Esophagus squamous epithelium (tissue), 5 donors: ENCODE measurements at places on chromosomes 6 and 20.

GRCh38 chr20:47863315-47863965 is 78.2 kb upstream of the SULF2 start:
- no peak for DNase-seq

- DNase-seq: no peak
Observed at GRCh38 chr6:38177882-38178583, 358.5 kb downstream of the ZFAND3 start.

GRCh38 chr6:41156001-41156400 is 1.9 kb upstream of the TREML1 start:
- no peak for DNase-seq

- DNase-seq: no peak
Observed at GRCh38 chr6:8939615-8940014, 504.3 kb upstream of the SLC35B3 start.

DNA sequence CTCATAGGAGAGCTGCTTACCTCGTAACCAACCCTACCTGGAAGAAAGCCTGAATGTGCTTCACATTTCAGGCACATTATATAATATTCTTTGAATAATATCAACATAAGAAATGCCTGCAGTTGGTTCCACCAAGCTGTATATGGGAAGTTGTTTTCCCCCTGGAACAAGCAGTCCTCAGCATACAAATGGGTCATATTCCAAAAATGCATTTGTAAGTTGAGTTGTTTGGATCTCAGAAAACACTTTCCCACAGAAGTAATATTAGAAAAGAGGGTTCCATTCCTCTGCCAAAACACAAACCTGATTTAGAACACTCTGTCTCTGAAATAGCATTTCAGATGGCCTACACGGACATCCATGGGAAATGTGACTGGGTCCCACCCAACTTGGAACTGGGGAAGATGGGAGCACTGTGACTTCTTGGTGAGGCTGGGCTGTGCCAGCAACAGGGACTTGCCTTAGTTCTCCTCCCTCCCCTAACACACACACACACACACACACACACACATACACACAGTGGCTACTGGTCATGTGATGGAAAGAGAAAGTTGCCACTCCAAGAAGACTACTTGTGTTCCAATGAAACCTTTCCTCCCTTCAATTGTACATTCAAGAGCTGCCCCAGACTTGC is 11.4 kb upstream of the RCAN2 start:
- DNase-seq: no peak

- DNase-seq: no peak
Observed at GRCh38 chr20:34582911-34583310, 24.4 kb downstream of the MAP1LC3A start.

GRCh38 chr6:135438907-135439535 is 58.5 kb downstream of the AHI1 start:
- no peak for DNase-seq

- DNase-seq: no peak
Observed at GRCh38 chr6:33915134-33915533, 111.3 kb upstream of the MLN start.

- DNase-seq: no peak
Observed at GRCh38 chr6:20403766-20404640, 2.3 kb downstream of the E2F3 start.

- no peak for DNase-seq
Observed at GRCh38 chr6:168582571-168582981, 141.6 kb downstream of the SMOC2 start.

- no peak for DNase-seq
Observed at GRCh38 chr20:19351542-19351941, 139.1 kb downstream of the SLC24A3 start.

DNA sequence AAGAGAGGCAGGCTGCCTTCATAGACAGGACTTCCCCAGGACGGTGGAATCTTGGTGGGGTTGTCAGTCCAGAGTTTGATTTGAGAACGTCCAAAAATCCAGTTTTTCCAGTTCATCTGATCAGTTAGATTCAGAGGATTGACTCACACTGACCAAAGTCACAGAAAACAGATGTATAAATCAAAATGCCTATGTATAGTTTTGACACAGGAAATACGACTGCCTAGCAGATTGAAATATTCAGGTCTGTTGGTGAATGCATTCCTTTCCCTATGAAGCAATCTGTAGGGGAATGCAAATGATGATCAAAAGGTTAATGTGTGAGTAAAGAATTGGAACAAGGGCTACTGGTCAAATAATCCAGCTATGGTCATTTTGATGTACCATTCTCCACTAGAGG is 29.7 kb upstream of the GFOD1 start:
- no peak for DNase-seq

DNA sequence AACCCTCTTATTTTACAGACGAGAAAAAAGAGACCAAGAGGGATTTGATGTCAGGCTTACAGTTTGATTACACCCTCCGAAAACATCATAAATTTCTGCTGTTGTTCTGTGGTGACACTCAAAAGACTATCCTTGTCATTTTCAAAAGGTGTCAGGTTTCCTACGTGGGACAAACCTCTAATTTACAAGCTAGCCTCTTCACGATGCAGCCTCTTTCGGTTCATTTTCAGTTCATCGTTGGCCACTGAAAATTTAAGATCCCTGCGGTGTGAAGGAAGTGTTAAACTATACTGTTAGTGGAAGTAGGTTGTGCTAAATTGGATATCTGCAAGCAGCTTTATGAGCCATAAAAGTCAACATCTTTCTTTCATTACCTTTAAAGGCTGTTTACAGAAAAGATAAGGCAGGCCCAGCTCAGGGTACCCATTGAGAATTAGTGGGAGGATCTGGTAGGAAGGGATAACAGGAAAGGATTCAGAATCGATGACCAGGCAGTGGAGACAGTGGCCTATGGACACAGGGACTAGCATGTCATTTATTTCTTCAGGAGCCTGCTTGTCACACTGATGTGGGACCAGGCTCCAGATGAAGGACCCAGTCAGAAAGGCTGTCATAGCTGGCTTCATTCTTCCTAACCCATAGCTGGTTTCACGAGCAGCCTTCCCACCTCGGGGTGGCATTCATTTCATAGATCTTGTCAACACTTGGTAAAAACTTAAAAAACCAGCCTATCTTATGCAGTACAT is 329.1 kb upstream of the SOX4 start:
- DNase-seq: no peak

- DNase-seq: no peak
Observed at GRCh38 chr6:123901436-123901835, 97.8 kb downstream of the NKAIN2 start.

- no peak for DNase-seq
Observed at GRCh38 chr20:4384961-4385360, 336.7 kb upstream of the PRND start.

DNA sequence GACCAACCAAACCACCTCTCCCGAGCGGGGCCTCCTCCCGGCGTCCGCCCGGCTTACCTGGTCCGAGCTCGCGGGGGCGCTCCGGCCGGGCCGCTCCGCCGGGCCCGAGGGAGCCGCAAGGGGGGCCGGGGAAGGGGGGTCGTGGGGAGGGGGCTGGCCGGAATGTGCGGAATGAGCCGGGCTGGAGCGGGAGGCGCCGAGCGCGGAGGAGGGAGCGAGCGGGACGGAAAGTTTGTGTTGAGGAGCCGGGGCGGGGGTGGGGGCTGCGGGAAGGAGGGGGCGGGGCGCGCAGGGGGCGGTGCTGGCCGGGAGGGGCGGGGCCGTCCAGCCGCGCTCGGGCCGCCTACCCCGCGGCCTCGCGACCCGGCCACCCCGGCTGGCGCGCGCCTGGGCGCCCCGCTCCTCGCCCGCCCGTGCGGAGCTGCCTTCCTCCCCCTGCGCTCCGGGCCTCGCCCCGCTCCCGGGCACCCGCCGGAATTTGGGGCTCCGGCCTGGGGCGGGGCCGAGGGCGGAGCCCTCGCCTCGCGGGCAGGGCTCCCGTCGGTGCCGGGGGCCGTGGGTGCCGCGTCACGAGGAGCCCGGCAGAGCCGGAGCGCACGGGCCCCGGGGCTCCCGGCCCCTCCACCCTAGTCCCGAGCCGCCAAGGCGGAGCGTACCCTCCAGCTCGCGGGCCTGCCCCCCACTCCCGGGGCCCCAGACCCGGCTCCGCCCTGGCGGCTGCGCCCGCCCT is at the start of gene TEAD3:
Gene TEAD3 (minus strand): TSS at position 239 of the 730 bp plus-strand sequence.
- DNase-seq: no peak

DNA sequence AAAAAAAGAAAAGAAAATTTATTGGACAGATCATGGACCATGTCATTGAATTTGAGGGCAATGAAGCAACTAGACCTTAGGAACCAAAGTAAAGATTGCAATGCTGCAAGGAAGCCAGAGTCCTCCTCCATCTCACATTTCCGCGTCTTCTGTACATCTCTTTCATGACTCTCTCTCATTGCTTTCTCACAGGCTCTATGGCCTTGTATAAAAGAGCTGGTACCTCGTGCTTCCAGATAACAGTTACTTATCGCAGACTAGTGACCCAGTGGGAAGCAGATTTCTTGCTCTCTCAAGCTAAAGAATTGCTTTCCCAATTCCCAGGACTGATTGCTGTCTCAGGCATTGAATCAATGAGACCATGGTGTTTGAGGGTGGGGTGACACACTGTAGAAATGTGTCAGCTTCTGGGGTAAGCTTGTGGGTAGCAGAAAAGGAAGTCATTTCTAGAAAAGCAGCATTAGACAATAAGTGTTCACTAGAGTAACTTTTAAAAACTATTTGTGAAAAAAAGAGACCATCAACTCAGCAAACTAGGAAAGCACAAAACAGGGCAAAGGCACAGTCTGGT is 635.3 kb downstream of the UTRN start:
- DNase-seq: no peak

DNA sequence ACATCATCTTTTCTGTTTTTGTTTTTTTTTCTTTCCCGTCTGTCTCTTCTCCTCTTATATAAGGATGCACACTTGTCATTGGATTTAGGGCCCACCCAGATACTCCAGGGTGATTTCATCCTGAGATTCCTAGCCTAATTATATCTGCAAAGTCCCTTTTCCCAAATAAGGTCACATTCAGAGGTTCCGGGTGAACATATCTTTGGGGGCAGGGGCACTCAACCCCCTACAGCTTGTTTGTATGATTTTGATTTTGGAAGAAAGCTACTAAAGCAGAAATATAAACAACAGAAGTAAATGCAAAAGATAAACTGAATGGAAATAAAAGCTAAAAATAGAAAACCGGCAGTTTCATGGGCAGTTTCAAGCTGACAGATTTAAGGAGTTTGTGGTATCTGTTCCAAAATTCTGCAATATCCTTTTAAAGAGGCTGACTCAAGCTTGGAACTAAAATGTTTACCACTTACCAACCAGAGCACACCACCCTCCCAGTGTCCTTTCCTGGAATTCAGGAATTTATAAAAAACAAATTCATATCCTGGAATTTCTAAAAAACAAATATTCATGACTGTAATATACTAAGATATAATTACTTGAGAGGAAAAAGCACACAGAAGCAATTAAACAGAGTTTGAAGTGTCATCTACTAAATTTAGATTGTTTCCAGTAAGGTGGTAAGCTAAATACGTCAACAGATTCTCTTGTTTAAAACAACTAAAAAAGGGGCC is 100.0 kb upstream of the CARMIL1 start:
- DNase-seq: no peak

GRCh38 chr6:169277619-169278018 is 24.0 kb upstream of the THBS2 start:
- DNase-seq: no peak

DNA sequence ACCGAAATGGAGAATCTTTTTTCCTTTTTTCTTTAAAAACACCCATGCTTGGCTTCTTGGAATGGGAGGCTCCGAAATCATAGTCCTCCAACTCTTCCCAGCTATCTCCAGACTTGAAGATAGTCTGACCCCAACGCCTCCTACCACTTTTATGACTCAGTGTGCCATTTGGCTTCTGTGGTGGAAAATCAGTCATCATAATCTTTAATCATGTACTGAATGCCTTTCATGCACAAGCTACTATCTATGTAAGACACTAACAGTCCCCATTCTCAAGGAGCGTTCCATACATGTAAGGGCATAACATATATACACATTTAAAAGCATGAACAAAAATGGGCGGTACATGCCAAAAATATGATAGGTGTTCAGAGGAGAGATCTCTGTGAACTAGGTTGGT is 44.1 kb downstream of the TMEM14B start:
- DNase-seq: no peak

DNA sequence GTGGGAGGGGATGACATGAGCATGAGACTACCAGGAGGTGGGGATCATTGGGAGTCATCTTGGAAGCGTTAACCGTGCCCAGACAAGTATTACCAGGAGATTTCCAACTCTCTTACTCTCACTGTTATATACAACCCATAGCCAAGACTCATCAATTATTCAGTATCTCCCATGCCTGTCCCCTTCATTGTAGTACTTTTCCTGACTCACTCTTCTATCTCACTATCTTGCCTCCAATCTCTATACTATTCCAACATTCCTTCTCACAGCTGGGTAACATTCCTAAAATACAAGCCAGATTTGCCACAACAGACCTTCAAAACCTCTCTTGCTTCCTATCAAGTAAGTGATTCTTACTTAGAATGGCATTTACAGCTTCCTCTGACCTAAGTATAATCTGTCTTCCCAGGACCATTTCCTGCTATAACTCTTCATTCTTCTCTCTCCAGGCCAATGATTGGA is 226.3 kb upstream of the SMLR1 start:
- no peak for DNase-seq

DNA sequence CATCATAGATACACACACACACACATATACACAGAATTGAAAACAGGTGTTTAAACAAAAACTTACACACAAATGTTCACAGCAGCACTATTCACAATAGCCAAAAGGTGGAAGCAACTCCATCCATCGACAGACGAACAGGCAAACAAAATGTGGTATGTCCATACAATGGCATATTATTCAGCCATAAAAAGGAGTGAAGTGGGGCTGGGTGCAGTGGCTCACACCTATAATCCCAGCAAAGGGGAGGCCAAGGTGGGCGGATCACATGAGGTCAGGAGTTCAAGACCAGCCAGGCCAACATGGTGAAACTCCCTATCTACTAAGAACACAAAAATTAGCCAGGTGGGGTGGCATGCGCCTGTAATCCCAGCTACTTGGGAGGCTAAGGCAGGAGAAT is 80.3 kb downstream of the CHD6 start:
- no peak for DNase-seq

DNA sequence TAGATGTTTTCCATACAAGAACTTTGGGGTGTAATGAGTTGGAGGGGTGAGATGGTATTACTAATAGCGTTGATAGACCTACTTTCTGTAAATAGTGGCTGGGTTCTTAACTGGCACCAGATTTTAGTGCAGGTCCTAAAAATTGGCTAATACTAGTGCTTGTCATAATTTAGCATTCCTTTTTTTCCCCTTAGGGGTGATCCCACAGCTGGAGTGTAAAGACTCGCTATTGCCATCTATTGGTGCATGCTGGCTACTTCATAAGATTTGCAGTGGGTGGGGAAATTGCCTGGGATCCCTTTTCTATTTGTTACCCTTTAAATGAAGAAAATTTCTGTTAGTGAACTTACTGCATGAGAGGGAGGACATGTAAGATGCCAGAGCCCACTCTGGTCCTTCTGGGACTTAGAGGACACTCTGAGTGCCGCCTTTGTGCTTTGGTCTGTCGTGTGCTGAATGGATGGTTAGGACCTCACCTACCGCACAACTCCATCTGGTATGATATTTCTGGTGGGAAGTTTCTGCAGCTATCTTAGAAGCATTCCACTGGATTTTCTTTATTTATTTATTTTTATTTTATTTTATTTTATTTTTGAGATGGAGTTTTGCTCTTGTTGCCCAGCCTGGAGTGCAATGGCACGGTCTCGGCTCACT is 195.5 kb downstream of the JARID2 start:
- DNase-seq: no peak
